KBM-7 (cell line): ENCODE measurements at places on chromosomes 3 and 15.

DNA sequence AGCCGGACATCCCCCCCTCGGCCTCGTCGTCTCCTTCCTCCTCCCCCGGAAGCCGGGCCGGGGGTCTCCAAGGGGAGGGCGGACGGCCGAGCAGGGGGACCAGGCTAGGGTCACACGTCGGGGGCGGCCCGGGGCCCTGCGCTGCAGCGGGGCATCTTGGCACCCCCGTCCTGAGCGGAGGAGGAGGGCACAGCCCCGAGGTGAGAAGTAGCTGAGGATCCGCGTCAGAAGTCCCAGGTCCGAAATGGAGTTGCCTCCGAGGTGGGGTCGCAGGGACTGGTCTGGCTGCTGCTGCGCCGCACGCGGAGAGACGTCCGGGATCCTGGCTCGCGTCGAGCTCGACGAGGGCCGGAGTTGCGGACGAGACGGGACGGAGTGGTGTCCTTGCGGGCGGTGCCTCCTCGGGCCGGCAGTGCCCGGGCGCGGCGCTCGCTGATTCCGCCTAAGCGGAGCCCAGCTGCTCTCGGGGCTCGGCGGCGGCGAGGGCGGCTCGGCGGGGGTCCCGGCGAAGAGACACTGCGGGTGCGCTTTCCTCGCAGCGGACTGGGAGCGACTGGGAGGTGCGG is at the start of gene ADCY5:
Gene ADCY5, minus strand, starts transcription at position 555 of the 566 bp plus-strand sequence. Its CDS starts 545 bp downstream, at position 10.
- no peak for DNase-seq

GRCh38 chr3:10140996-10141546 is 507 bp upstream of the VHL start:
- no peak for DNase-seq

DNA sequence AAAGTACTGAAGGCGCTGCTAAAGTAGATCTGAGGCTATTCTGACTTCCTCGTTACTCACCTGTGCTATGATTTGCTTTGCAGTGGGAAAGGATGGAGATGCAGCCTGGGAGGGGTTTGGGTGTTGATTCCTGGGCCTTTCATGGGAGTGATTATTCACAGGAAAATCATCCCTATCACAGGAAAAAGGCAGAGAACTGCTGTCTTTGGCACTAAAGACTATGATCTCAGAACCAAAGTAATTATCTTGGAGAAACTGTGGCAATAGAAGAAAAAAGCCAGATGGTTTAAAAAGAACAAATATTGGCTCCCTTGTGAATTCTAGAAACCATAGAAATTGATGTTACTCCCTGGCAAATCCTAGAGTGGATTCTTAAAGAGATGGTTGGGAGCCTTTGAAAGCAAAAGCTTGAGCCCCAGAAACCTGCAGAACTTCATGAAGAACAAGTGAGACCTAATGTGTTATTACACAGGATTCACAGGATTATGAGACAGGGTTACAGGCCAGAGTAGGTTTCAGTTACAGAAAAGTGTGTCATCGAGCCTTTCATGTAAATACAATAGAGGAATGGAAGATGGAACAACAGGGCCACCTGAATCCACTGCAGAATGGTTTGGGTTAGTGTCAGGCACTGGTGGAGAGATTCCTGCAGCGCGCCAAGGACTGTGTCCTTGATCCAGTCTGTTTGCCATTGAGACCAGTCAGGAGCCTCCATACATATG is 85.7 kb downstream of the OXNAD1 start:
- no peak for DNase-seq

GRCh38 chr3:54932606-54933005 is 4.7 kb upstream of the LRTM1 start:
- DNase-seq: no peak

DNA sequence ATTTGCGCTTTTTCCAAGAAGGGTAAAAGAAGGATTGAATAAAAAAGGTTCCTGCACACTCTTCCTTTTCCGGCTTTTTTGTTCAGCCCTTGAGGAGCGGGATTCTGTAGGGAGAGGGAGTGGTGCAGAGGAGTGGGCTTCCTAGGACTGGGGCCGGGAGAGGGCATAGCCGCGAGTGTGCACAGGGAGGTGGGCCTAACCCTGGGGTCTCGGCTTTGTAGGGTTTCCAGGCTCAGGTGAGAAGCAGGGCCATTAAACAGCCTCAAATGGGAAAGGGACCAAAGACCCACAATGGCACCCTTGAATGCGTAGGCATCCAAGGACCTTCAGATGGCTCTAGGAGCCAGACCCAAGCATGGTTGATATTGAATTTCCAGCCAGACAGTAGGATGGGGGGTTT is 35.4 kb upstream of the RAB6B start:
- no peak for DNase-seq

GRCh38 chr3:114669614-114670013 is 375.8 kb downstream of the TIGIT start:
- DNase-seq: no peak

DNA sequence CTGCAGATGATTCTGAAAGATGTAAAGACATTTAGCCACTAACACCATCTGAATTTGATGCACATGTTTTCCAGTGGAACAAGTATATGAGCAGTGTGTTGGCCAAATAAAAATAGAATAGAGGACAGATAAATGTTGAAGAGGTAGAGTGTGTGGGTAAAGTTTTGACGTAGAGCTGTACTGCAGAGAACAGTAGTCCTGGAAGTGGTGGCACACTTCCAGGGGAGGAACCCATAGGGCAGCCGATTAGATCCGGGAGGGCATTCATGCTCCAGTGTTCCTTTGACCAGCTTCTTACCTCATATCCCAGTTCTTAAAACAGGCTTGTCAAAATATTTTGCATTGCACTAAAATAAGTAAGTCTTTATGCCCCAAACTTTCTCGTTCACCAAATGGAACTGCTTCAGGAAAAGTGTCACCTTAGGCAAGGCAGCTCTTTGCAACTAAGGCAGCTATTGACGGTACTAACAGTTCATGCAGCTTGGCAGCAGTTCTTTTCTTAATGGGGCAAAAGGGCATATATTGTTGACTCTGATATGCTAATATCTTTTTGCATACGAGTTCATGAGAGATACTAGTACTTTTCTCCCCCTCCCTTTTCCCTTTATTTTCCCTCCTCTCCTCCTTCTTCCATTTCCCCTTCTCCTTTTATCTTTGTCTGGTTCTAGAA is 429.3 kb upstream of the AZI2 start:
- no peak for DNase-seq
